ENCODE measurements at places on chromosomes 12 and 14.
A peak's percentile ranks its signal among the peaks of the same experiment; 100 is the strongest.

- no peak for DNase-seq
Observed at GRCh38 chr12:119838826-119839600, 38.1 kb downstream of the CIT start.

DNA sequence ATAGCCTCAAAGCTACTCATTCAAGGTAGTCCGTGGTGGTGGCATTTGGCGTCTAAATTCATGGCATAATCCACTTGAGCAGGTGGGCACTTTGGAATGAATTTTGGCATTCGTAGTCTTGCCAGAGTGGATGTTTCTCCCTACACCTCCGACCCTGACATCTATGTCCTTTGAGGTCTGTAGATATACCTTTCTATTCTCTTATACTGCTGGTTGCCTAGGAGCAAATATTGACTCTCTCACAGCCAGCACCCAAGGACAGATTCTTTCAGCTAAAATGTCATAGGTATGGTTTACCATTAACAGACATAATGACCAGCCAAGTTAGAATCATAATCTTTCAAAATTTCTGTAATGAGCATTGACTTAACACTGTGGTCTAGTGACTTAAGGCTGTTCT, 47.4 kb upstream of the FLRT2 start:
- DNase-seq: no peak

DNA sequence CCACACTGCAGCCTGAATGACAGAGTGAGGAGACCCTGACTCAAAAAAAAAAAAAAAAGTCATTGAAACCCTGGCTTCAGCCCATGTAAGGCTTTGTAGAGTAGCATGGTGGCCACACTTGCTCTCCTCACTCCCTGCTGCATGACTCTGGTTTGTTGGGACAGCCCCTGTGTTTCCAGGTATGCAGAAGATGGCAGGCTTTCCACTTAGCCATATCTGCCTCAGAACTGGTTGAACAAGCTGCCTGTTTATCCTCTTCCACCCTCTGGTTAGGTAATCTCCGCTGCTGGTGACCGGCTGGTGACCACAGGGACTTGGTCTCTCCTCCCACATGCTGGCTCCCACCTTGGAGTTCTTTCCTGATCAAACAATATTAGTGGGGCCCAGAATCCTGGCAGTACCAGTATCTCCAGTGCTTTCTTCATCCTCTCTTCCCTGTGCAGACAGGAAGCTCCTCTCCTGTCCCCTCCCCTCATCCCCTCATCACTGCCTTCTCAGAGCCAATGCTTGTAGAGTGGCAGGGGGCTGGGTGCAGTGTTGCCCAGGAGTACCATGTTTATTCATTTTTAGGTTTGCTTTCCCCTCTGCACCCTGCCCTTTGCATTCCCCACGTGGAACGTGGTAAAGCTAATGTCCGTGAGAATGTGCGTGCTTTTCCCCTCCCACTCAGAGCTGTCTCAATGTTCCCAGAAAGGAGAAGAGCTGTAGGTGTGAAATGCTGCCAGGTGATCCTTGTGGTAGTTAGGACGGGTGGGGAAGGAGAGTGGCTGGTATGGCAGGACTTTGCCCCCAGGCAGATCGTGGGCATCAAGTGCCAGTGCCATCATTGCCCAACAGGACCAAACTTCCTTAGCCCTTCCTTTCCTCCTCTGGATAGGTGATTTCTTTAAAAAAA, 11.3 kb downstream of the ABHD12B start:
- DNase-seq: no peak

- DNase-seq: no peak
Observed at GRCh38 chr12:98149270-98149669, 366.1 kb upstream of the TMPO start.

- no peak for DNase-seq
Observed at GRCh38 chr12:49013428-49013827, 5.1 kb downstream of the PRKAG1 start.

DNA sequence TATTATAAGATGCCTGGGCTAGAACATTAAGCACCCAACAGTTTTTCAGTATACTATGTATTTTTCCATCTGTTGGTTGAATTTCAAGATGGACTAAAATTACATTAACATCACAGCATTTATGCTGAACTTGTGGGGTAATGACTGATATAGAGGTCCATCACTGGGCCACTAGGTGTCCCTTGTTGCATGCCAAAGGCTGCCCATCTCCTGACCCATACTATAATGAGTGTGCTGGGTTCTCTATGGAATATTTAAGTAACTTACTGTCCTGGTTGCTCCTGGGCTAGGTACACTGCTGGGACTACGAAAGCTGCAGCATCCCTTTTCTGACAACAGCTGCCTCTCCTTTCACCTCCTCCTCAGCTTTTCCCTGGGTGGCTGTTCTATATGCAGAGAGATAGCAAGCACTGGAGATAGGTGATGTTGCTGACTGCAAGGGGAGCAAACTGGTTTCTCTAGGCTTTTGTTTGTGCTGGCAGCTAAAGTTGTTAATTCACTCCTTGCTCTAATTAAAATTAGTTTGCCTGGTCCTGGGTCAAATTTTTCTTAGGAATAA, 138.6 kb upstream of the TRHDE start:
- no peak for DNase-seq

DNA sequence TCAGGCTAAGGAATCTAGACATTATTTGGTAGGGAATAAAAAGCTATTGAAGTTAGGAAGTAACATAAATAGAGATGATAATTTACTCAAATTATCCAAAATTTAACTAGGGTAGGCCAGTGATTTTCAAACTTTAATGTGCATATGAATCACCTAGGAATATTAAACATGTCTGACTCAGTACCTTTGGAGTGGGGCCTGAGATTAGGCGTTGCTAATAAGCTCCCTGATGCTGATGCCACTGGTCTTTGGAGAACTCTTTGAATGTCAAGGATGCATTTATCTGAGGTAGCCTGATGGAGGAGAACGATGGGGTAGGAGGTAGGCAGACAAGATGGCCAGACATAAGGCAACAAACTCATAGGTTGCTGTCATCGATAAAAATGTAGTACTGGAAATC, 33.2 kb downstream of the EFCAB11 start:
- DNase-seq: no peak

GRCh38 chr14:98966016-98966415, 306.0 kb downstream of the BCL11B start:
- DNase-seq: no peak

- no peak for DNase-seq
Observed at GRCh38 chr14:68936476-68936875, 42.6 kb downstream of the ACTN1 start.

DNA sequence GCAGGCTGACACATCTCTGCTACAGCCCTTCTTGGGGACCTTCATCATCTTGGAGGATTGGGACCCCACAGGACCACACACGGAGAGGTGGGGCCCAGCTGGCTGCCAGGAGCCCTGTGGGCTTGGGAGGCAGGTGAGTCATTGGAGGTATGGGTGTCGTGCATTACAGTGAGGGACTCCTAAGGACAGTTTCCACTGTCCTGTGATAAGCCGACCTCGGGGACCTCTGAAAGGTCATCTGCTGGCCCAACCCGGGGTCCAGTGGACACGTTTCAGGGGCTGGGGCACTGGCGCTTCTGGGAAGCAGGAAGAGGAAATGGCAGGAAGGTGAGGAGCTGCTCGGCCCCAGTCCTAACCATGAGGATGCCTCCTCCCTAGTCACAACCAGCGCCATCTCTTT, 238.0 kb downstream of the BCL11B start:
- no peak for DNase-seq

GRCh38 chr12:108826101-108826806, 31.1 kb downstream of the SSH1 start:
- no peak for DNase-seq

- no peak for DNase-seq
Observed at GRCh38 chr14:54786838-54787237, 115.8 kb downstream of the GCH1 start.

GRCh38 chr12:114221957-114222630, 183.8 kb downstream of the TBX5 start:
- DNase-seq: no peak

- DNase-seq: no peak
Observed at GRCh38 chr14:24157331-24157730, 3.7 kb upstream of the IRF9 start.

GRCh38 chr12:88559772-88560171, 20.5 kb downstream of the KITLG start:
- DNase-seq: no peak

GRCh38 chr14:52596320-52596719, 43.7 kb downstream of the GPR137C start:
- DNase-seq: no peak

DNA sequence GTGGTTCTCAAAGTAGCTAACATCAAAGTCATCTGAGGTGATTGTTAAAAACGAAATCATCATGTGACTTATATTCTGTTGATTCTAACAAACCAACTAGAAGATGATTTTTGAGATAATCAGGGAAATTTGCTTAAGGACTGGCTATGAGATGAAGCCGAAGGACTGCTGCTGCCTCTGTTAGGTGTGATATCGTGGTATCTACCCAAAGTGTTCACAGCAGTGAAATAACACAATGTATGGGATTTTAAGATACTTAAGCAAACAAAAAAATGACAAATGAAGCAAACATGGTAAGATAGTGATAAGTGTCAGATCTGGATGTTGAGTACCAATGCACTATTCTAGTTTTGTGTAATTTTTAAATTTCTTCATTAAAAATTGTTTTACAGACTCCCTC, 59.1 kb downstream of the GXYLT1 start:
- DNase-seq: no peak

DNA sequence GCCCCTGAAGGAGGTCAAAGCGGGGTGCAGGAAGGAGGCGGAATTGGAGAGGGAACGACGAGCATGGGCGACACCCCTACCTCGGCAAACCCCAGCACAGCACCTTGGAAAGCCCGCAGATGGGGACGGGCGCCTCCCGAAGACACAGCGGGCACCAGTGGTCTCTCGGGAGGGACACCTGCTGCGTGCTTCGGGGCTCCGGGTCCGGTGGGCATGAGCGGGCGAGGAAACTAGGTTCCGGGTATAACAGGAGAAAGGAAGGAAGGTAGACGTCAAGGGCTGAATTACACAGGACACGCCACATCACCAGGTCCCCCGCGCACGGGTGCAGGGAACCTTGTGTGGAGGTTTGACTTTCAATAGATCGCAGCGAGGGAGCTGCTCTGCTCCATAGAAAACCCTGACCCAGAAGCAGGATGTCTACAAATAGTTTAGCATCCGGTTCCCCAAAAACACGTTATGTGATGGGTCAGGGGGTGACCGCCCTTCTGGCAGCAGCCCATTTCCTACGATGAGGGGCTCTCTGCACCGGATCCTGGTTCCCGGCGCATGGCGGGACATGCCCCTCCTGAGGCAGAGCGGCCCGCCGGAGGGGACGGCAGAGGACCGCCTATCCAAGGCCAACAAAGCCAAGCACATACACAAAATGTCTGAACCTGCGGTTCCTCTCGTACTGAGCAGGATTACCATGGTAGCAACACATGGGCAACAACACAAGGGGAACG, 196.9 kb downstream of the ALG10 start:
- DNase-seq: peak; percentile 35

DNA sequence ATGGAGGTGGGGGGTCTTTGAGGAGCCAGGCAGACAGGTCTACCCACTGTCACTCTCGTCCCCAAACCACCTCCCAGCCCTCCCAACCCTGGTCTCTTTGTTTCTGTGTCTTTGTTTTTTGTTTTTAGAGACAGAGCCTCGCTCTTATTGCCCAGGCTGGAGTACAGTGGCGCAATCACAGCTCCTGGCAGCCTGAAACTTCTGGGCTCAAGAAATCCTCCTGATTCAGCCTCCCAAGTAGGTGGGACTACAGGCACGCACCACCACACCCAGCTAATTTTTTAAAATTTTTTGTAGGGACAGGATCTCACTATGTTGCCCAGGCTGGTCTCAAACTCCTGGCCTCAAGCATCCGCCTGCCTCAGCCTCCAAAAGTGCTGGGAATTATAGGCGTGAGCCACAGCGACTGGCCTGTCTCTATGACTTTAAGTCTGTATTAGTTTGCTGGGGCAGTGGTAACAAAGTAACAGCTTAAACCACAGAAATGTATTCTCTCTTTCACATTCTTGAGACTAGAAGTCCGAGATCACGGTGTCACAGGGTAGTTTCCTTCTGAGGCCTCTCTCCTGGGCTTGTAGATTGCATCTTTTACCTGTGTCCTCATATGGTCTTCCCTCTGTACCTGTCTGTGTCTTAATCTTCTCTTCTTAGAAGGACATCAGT, 26.1 kb downstream of the DTX1 start:
- DNase-seq: no peak

DNA sequence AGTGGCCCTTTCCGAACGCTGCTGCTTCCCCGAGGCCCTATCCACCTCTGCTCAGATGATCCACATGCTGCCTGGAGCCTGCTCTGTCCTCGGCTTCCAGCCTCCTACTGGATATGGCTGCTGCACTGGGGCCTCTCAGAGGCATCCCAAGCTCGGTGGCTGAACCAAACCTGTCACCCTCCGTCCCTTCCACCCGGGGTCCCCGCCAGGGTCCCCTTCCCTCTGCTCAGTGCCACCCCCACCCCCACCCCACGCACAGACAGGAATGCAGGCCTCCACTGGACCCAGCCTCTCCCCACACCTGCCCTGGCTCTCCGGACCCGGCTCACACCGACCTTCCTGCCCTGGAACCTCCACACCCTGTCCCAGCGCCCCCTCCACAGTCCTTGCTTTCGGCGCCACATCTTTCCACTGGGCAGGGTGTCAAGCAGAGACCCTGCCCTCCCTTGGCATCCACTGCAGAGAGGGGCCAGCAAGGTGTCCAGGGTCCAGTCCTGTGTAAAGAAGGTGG, 6.1 kb downstream of the CEP170B start:
- DNase-seq: no peak

DNA sequence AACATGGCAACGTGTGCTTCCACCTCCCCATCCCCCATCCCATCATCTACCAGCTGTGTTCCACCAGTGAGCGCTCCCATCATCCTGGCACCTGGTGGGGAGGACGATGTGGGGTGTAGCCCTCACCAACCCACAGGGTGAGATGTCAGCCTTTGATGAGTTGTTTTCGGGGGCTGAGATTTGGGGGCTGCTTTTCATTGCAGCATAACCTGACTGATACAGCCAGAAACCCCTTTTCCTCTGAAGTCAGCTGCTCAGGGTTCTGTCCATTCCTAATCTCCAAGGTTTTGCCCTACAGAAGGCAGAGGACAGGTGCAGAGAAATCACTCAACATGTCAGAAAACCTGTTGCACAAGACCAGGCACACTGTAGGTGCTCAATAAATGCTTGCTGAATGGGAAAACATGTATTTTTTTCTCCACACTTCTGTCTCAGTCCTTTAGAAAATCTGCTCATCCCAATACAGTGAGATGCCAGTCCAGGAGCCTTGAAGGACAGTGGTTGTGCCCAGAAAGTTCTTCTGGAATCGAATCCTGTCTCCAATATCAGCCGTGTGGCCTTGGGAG, 239.8 kb downstream of the RBM19 start:
- DNase-seq: no peak

DNA sequence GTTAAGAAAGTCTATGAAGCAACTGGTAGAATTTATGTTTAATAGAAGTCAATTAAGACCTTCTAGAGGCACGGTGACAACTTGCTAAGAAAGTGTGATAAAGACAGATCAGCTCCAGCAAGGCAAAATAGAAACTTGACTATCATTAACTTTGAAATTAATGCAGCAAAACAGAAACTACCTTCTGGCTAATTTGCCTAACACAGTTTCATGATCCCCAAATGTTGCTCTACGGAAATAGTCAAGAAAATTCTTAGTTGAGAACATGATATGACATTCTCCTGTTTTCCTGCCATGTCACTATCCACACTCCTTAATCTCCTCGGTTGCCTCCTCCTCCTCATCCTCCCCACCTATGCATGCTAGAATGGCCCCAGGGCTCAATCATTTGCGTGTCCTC, 4.2 kb downstream of the DENND5B start:
- DNase-seq: no peak

- no peak for DNase-seq
Observed at GRCh38 chr14:92493024-92493423, 20.6 kb upstream of the RIN3 start.

Data from activated CD4-positive, alpha-beta T cell treated with anti-CD3 and anti-CD28 coated beads for 48 hours (primary cell).